Stimulated activated CD8-positive, alpha-beta memory T cell treated with anti-CD3 and anti-CD28 coated beads, Interleukin-4, amount 100 ng/mL, for 1 hour (primary cell): ENCODE measurements at places on chromosomes 1 and 21.

DNA sequence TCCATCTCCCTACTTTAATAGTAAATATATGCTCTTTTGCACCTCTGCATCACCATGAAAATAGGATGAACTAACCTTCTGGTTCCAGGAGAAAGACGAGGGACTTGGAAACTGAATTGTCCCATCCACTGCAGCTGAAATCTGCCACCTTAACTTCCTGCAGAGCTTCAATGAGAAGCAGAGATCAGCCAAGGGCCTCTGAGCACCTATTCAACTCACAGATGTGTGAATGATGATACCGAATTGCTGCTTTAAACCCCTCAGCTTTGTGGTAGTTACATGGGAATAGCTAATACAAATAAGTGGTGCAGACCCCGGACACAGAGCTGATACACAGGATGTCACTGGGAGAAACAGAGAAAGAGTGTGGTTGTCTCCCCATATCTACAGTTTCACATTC, 616.8 kb downstream of the NCAM2 start:
- no peak for DNase-seq

DNA sequence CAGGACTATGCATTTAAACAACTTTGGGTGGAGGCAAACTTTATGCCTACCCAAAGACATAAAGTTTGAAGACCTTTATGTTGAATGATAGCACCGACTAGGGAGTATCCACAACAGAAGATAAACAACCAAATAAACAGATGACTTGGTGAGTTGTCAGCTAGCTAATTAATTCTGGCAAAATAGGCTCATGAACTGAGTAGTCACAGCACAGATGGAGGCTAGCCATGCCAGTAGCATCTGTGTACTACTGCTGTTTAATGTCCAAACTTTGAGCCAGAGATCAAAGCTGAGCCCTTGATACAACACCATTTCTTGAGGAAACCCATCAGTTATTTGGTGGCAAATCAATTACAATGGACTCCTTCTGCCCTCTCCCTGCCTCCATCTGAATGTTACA, 40.3 kb upstream of the CCDC190 start:
- no peak for DNase-seq

- no peak for DNase-seq
Observed at GRCh38 chr21:37970548-37970947, 54.3 kb upstream of the KCNJ6 start.

DNA sequence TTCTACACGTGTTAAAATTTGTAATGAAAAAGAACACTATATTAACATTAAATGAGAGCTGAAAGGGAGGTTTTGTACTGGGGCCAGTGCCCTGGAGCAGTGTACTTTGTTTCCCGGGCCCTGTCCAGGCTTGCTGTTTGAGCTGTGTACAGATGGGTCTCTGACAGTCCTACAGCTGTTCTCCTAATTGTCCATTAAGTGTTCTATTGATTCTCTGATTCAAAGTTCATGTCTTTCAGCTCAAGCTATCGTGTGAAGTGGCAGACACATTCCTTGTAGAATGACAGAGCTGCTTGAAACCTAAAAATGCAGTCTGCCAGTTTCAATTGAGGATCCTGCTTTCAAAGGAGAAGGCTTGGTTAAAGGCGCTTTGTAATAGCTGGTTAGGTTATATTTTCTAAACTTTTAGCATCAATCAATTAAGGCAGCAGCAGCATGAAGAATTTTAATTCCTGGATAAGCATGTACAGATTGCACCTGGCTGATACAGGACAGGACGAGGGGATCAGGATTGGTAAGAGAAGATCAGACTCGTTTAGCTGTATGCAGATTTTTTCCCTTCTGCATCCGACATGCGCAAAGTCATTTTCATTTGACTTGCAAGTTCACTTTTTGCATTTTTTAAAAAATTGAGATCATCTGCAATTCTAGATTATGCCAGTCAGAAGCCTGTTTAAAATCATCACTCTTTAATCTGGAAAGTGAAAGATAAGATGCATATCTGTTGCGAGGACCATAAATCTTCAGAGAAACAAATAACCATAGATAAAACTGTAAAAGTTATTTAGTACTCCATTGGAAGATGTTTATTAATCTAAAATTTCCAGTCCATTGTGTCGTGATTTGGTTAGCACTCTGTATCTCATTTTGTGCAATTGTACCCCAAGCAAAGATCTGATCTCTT, 98.5 kb downstream of the ATG4C start:
- no peak for DNase-seq

DNA sequence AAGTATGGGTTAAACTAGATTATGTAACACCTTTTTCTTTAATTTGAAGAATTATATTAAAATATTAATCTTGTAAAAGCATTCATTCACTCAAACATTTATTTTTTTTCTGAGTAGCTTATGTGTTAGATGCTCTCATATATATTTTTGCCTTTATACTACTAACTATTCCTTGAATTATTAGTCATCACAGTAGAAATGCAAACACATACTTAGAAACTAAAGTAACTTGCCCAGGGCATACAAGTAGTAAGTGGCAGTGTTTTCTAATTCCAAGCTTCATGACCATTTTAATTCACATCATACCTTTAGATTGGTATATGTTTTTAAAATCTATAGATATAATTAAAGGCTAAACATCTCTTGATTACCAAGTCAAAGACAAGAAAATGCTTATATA, 1271.0 kb downstream of the BRINP3 start:
- no peak for DNase-seq

DNA sequence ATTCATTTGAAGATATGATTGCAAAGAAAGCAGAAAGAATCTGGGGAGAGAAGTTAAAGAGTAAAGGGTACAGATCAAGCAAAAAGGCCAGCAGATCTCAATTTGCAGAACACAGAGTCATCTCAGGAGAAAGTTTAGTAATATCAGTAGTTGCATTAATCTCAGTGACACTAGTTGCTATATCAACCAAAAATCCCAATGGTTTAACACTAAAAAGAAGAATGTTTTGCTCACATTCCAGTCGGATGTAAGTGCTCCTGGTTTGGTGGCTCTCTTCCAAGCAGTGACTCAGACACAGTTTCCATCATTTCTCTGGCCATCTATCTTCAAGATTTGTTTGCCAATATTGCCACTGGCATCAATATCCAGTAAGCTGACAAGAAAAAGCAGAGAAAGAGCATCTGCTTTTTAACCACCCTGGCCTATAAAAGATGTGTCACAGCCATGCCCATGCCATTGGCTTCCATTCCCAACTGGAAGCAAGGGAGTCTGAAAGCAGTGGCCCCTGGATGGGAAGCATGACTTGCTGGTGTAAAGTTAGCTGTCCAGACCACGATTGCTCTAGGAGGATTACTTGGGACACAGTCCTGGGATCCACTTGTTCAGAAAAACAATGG, 45.5 kb upstream of the AIM2 start:
- DNase-seq: no peak

GRCh38 chr1:25430967-25431881, 527 bp downstream of the MACO1 start:
- DNase-seq: no peak

DNA sequence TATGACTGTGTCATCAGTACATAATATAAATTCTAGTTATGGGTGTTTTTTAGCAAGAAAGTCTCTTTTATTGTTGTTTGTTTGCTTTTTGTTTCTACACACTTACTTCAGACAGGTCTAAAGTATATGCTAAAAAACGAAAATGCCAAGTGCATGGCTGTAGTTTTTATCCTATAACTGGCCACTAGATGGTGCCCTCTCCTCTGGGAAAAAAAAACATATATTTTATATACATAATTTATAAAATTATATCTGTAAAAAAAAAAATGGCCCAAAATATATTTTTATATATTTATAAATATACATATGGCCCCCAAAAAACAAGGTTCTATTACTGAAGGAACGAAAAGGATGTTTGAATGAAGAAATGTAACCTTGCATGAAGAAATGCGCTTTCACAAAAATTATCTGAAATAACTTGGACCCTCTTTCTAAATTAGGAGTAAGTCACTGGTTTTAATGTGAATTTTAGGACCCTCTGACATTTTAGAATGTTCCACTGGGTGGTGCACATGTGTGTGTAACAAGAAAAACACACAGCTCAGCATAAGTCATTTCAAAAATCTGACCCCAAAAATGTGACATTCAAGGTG, 93.5 kb downstream of the TTLL7 start:
- no peak for DNase-seq

- no peak for DNase-seq
Observed at GRCh38 chr1:228961511-228961910, 226.2 kb downstream of the RHOU start.

DNA sequence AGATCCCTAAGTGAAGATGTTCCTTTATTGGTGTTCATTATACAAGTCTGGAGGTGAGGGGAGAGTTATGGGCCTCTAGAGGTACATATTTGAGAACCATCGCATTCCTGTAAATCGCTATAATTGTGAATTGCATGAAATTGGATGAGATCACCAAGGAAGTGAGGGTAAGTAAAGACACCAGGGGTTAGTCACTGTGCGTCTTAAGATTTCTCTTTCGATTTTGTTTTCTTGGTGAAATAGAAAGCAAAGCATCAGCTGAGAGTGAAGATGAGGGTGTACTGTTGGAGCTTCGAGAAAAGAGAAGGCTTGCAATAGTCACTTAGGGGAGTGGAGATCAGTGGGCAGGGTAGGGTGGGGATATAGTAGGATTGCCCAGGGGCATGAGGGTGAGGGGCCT, 82.1 kb downstream of the RAVER2 start:
- no peak for DNase-seq

GRCh38 chr21:33133892-33134291, 64.0 kb downstream of the OLIG1 start:
- no peak for DNase-seq

DNA sequence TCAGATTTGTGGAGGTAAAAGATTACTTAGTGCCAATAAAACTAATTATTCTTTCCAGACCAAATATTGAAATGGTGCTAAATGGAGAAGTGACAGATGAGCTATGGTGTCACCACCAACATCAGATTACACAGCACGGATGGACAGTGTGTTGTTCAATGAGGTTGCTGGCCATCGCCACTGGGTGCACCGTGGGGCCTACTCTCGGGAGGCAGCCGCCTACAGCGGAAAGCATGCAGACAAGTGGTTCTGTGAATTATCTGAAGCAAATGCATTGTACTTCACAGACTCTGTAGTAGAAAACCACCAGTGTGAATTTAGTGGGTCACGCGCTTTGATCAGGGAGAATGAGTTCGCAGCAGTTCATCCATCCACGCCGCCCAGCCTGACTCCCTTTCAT, 42.3 kb downstream of the GNG4 start:
- DNase-seq: no peak
